NCI-H460 (cell line): ENCODE measurements at places on chromosomes 16 and 17. TPM values are rescaled to one million over a fixed set of nuclear protein-coding genes. Genes with fewer than 3 reads are reported as not detected.

Gene CPHXL2
- total RNA-seq: not detected in 2 replicates

Gene AATK
- total RNA-seq: 0.43 and 0.74 TPM in 2 replicates

Gene KRT10
- total RNA-seq: 36.8 and 38.4 TPM in 2 replicates

Gene GRAP
- not detected in 2 replicates for total RNA-seq

Gene ST6GALNAC1
- total RNA-seq: not detected in 2 replicates

Gene SLFN11
- total RNA-seq: 25.7 and 28.5 TPM in 2 replicates

Gene ITGAD
- total RNA-seq: not detected in 2 replicates

Gene SPNS3
- total RNA-seq: not detected in 2 replicates
